ENCODE measurements at places on chromosomes 13 and 19.

DNA sequence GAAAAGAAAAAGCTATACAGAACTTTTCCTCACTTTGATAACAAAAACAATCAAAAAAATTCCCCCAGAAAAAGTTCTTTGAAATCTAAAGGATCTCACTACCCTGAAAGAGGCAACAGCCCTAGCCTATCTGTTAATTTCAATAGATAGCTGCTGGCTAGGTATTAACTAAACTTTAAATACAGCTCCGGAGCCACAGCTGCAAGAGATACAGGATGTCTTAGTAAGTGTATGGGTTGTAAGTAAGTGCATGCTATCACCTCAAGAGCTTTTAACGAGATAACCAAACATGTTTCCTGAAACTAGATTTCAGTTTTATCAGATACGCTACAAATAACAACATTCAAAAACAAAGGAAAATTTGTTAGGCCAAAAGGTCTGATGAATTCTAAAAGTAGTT is 148.4 kb downstream of the KLF12 start:
- DNase-seq, result no peak

GRCh38 chr13:71309905-71310304 is 557.1 kb downstream of the DACH1 start:
- no peak for DNase-seq

- peak; percentile 29 for DNase-seq
These were observed 3.0 kb downstream of the CNFN start for GRCh38 chr19:42386974-42387707.

DNA sequence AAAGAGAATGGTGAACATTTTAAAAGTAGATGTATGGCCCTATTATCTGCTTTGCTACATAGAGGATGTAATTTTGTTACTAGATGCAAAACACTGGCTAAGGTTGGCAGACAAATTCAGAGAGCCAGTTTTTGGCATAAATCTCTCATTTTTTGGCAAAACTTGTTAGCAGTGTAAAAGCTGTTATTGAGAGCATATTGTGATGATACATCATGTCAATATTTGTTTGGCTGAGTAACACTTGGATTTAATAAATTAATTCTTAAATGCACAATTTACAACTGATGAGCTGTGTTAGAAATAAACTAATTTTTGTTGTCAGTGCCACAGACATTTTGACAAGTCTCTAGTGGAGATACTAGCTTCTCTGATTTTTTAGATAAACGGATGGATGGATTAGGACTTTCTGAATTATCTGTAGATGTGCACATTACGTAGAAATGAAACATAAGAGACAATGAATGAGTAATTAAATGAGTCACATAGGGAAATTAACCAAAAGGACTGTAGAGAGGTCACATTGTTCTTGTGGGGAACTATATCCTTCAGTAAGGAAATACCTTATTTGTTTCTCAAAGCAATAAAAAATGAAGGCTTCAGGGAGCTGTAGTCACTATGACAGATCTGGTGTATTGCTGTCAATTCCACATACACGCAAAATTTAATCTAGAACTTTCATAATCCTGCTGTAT is 17.4 kb downstream of the UFM1 start:
- no peak for DNase-seq

- no peak for DNase-seq
These were observed 1.1 kb downstream of the IRS2 start for GRCh38 chr13:109785141-109785891.
